ENCODE measurements at places on chromosomes 7 and 10.

DNA sequence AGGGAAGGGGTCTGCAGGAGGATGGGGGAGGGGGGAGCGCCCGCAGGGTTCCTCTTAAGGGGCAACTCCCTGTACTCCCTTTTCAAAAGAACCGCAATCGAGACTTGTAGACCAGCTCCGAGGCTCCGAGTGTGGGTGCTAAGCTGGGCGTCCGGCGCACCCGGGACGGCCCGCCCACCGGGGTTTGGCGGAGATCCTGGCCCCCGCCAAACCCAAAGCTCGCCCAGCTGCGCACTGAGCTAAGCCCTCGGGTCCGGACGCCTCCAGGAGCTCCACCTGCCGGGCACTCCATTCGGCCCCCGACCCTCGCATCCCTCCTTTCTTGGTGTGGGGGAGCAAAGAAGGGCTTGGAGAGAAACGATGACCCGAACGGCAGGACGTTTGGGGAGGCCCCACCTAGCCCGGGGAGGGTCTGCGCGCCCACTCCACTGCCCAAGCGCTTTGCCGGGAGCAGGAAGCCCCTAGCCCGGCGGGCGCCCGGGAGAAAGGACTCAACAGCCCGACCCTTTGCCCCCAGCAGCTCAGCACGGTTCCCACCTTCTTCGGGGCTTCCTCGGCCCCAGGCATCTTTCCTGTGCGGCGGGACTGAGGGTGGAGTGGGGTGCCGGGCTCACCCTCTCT, 651 bp downstream of the AFAP1L2 start:
- DNase-seq = no peak

DNA sequence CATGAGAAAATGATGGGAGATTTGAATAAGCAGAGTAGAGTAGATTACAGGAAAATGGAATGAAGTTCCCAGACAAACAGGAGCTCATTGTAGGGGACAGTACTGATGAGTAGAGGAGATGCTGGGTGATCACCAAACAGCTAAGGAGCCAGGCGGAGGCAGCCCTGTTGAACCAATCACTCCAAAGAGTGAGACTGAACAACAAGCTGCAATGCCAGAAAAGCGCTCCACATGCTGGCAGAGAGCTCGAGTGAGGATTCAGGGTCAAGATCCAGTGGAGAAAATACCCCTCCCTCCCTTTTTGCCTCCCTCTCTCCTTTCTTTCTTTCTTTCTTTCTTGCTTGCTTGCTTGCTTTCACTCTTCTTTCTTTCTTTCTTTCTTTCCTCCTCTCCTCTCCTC, 133.3 kb downstream of the PFKFB3 start:
- DNase-seq = no peak

- DNase-seq = peak; percentile 21
These were observed 23.3 kb upstream of the SMARCD3 start for GRCh38 chr7:151271699-151272355.

DNA sequence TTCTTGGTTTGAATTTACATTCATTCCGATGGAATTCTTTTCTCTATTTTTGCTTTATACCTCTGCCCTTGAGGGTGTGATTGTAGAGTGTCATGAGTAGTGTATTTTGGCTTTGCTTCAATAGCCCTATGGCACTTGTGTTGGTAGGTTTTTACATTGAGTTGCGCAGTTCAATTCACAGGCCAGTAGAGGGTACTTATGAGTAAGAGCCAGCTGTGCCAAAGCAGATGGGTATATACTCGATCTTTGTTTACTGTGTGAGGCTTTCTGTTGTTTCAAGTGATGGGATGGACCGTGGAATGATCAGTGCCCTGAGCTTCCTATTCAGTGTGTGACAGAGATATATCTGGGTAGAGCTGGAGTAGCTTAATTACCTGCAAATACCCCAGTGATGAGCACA, 4.3 kb upstream of the AKR1C3 start:
- no peak for DNase-seq

GRCh38 chr10:119658274-119658673, 7.1 kb downstream of the BAG3 start:
- DNase-seq = peak; percentile 87

GRCh38 chr10:29957907-29958331, 101.5 kb downstream of the JCAD start:
- no peak for DNase-seq

DNA sequence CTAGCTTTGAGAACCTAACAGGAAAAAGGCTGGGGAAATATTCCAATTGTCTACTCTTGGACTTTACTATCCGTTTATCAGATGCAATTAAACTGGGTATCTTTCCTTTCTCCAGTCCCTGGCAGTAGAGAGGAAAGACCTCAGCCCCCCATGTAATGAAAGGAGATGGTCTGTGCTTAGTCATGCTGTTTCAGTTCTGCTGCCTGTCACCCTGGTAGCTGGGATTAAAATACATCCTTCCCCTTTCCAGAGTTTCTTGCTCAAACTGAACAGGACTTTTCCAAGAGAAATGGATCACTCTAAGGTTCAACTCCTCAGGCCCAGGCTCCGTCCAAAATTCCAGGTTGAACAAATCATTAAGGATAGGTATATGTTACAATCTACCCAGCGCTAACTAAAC, 202.9 kb downstream of the PTEN start:
- no peak for DNase-seq

DNA sequence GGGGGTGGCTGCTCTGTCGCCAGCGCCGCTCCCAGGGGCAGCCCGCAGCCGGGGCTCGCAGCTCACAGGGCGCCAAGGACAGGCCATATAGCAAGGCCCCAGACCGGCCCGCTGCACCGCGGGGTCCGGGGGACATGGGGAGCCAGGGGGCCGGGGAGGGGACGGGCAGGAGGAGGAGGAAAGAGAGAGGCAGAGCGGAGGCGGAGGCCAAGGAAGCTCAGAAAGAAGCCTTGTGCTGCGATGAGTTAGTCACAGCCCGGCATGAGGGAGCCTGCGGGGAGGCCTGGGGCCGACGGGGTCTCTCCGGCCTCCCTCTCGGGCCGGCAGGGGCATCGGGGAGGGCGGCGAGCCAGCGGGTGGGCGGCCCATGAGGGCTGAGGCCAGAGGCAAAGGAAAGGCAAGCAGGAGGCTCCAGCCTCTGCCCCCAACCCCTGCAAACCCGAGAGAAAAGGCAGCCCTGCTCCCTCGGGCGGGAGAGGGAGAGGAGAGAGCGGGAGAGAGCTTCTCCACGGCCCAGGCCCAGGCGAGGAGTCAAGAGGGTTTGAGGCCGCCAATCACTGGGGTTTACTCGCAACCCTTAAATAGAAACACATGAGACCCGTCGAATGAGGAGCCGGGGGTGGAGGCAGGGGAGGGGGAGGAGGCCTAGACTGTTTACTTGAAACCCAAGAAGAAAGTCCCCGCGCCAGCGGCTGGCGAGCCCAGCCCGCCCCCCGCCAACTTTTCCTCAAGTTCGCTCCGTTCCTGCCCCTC, 167.9 kb downstream of the NEURL1 start:
- peak; percentile 75 for DNase-seq

- peak; percentile 67 for DNase-seq
These were observed at the start of gene KBTBD2 for GRCh38 chr7:32891043-32891799. Gene KBTBD2 (minus strand): TSS chr7:32891760. CDS start chr7:32879604, 12,156 bp downstream.

DNA sequence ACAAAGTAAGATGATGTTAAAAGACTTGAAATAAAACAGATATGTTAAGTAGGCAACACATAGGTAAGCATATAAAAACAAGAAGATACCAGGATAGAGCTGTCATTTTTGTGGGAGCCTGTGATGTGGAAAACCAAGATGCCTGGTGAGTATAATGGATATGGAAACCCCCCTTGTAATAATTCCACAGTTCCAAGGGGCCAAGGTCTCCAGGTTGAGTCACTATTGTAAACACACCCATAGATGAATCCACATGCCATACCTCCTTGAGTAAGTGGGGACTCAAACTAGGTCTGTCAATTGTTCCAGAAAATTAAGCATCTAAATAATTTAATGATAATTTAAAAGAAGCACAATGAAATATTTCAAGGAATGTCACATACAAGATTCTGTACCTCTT, 15.9 kb downstream of the CAV1 start:
- DNase-seq = no peak

DNA sequence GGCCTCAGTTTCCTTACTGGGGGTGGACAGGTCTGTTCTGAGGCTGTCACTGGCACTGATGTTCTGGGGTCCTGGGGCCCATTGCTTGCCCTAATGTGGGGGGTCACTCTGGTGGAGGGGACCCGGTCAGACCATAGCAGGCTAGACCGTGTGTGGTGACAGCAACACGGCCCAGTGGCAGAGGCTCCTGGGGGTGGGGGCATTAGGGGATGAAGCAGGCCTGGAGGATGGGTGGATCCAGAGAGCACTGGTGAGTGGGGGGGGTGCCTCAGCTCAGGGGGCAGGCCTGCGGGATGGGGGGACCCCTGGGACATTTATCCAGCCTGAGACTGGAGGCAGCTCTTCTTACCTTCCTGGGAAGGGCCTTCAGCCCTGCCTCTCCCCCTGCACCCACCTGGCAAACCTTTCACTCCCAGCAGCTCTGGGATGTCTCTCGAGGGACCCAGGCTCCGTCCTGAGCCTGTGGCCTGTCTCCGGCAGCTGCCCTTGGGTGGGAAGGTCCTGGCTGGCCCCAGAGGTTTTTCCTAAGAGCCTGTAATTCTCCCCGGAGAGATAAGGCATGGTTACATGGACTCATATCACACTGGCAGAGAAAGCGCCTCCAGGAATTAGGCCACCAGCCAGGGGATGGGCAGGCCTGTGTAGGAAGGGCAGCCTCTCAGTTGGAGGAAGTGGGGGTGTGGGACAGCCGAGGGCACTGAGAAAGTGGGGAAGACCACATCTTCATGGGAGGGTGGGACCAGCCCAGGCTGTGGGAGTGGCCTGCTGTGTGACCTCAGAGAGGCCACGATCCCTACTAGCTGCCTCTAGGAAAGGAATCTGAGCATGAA, 147.7 kb downstream of the UBE2H start:
- DNase-seq = no peak

DNA sequence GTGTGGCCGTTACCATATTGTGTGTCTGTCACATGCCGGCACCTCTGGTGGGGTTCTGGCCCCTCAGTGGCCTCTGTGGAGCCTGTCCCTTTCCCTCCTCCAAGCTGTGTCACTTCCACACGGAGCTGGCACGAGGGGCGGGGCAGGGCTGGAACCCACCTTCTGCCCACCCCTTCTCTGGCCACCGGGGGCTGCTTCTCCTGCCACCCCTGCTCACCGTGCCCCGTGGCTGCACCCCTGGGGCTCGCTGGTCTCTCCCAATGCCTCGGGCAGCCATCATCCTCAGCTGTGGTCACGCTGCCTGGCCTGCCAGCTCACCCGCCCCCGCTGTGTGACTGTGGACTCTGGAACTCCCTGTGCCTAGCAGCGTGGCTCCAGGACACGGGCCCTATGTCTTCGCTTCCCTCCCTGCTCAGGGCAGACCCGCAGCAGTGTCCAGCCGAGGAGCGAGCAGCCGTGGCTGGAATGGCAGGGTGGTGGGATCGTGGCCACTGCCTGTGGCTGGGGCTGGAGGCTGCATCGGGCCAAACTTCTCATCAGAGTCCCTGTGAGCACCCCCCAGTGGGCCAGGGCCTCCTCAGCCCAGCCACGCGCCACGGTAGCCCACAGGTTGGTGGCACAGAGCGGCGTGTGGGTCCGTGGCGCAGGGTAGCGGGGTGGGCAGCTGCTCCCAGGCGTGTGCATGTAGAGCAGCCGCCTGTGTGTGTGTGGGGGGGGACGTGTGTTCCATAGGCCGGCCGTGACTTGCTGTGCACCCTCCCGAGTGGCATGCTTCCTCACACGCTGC, 8.1 kb downstream of the TTYH3 start:
- no peak for DNase-seq

GRCh38 chr7:138746073-138746472, 44.9 kb upstream of the SVOPL start:
- no peak for DNase-seq

GRCh38 chr7:27165996-27166530, 726 bp upstream of the HOXA9 start:
- peak; percentile 52 for DNase-seq

- DNase-seq = no peak
These were observed 81.9 kb upstream of the ZPBP start for GRCh38 chr7:50174948-50175347.

DNA sequence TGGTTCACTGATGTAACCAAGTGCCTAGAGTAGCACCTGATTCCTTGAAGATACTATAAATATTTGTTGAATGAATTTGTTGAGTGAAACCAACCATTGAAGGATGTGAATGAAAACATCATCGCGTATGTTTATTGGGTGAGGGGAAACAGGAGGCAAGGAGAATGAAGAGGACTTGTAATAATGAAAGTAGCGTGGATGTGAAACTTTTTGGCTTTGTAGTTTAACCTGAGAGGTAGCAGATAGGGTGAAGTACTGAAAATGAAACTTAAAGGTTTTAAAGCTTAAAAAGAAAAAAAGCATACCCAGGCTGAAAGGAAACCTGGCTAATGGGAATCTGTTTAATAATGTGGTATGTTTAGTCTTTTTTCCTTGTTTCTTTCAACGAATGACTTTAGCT, 5.2 kb downstream of the CCNY start:
- DNase-seq = no peak

Data from cerebellar cortex (tissue), 1 donor.